ENCODE measurements at places on chromosomes 7 and 10. TPM values are rescaled to one million over a fixed set of nuclear protein-coding genes. Genes with fewer than 3 reads are reported as not detected.

Gene FAM25C
- total RNA-seq = not detected

Gene SPDYE5
- total RNA-seq = not detected

Gene PRSS37
- not detected for total RNA-seq

Gene SSC4D
- 0.09 TPM for total RNA-seq

Gene ASIC3
- 0.09 TPM for total RNA-seq

Gene LRMDA
- 26.9 TPM for total RNA-seq

Gene ARMC10
- total RNA-seq = 24.7 TPM

Gene ADCY1
- 0.86 TPM for total RNA-seq

Gene CTAGE8
- total RNA-seq = not detected

Gene ITGB8
- 1.6 TPM for total RNA-seq

Gene RPEL1
- 0.09 TPM for total RNA-seq

Gene AS3MT
- 0.54 TPM for total RNA-seq

Gene EGR2
- 0.22 TPM for total RNA-seq

Gene UBN2
- total RNA-seq = 3.5 TPM

Gene NME8
- not detected for total RNA-seq

Gene LARP4B
- 25.5 TPM for total RNA-seq

Gene ASAH2
- total RNA-seq = 0.60 TPM

Gene NEUROD6
- not detected for total RNA-seq

Gene MAP3K8
- 4.9 TPM for total RNA-seq

Gene ACSM6
- not detected for total RNA-seq

Gene NUTM2D
- total RNA-seq = 1.1 TPM

Gene IFIT3
- 11.2 TPM for total RNA-seq

Gene FAM25A
- not detected for total RNA-seq

Gene ZNF37A
- total RNA-seq = 8.3 TPM

Gene BET1
- 41.9 TPM for total RNA-seq
